Stimulated activated memory B cell treated with anti-CD40 and anti-IgM and Interleukin-4, amounts not matched to agents 10 μg/mL and 1 μg/mL and 100 μg/mL, for 72 hours (primary cell): ENCODE measurements at places on chromosomes 1 and 21.
A peak's percentile ranks its signal among the peaks of the same experiment; 100 is the strongest.

DNA sequence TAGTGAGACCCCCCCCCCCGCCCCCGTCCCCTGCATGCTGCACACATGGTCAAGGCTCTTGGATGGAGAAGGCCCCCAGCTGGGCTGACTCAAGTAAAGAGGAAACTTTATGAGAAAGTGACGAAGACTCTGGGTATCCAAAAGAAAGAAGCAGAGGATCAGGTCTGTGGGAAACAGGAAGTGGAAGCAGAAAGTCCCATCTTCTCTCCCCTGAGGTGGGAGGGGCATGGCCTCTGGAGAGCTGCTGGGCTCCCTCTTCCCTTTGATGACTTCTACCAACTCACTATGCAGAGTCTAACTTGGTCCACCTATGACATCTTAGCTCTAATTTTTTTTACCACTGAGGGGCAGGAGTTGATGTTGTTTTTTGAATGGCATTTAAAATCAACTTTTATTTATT is 42.7 kb upstream of the LIN9 start:
- no peaks in the 10 kb centered on the region for H3K27me3 ChIP-seq
- no peak overlapping the region for H3K4me3 ChIP-seq
- no peak overlapping the region for H3K27ac ChIP-seq
- peaks cover 16% of the 10 kb centered on the region for H3K36me3 ChIP-seq

GRCh38 chr1:193850745-193851144 is 664.3 kb upstream of the B3GALT2 start:
- no peaks in the 10 kb centered on the region for H3K4me1 ChIP-seq
- no peaks in the 10 kb centered on the region for H3K27me3 ChIP-seq
- no peak overlapping the region for H3K27ac ChIP-seq
- no peak overlapping the region for H3K4me3 ChIP-seq
- no peak for ATAC-seq

GRCh38 chr1:68141071-68142021 is 90.9 kb upstream of the DIRAS3 start:
- no peak for ATAC-seq
- H3K4me3 ChIP-seq: no peak overlapping the region
- H3K27ac ChIP-seq: no peak overlapping the region
- no peaks in the 10 kb centered on the region for H3K27me3 ChIP-seq

GRCh38 chr1:184695023-184695422 is 59.6 kb downstream of the EDEM3 start:
- H3K27me3 ChIP-seq: no peaks in the 10 kb centered on the region
- no peak for ATAC-seq
- peaks cover 7% of the 10 kb centered on the region for H3K4me1 ChIP-seq
- H3K36me3 ChIP-seq: peaks cover 57% of the 10 kb centered on the region
- H3K27ac ChIP-seq: no peak overlapping the region
- no peak overlapping the region for H3K4me3 ChIP-seq

DNA sequence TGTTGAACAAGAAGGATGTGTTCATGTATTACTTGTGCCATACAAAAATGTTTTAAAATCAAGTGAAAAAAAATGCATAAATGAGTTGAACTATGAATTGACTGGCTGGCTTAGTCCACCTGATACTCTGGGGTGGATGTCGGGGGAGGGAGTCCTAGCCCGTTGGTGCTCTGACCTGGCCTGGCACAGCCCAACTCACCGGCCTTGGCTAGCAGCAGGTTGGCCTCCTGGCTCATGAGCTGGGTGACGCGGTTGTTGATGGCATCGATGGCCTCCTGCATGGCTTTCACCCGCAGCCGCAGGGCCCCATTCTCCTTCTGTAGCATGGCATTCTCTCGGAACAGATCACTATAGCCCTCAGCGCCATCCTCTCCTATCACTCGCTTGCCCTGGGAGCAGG is 21.6 kb downstream of the KIF21B start:
- no peaks in the 10 kb centered on the region for H3K4me1 ChIP-seq
- H3K27ac ChIP-seq: no peak overlapping the region
- no peak for ATAC-seq
- peaks cover 51% of the 10 kb centered on the region for H3K36me3 ChIP-seq
- H3K4me3 ChIP-seq: no peak overlapping the region

DNA sequence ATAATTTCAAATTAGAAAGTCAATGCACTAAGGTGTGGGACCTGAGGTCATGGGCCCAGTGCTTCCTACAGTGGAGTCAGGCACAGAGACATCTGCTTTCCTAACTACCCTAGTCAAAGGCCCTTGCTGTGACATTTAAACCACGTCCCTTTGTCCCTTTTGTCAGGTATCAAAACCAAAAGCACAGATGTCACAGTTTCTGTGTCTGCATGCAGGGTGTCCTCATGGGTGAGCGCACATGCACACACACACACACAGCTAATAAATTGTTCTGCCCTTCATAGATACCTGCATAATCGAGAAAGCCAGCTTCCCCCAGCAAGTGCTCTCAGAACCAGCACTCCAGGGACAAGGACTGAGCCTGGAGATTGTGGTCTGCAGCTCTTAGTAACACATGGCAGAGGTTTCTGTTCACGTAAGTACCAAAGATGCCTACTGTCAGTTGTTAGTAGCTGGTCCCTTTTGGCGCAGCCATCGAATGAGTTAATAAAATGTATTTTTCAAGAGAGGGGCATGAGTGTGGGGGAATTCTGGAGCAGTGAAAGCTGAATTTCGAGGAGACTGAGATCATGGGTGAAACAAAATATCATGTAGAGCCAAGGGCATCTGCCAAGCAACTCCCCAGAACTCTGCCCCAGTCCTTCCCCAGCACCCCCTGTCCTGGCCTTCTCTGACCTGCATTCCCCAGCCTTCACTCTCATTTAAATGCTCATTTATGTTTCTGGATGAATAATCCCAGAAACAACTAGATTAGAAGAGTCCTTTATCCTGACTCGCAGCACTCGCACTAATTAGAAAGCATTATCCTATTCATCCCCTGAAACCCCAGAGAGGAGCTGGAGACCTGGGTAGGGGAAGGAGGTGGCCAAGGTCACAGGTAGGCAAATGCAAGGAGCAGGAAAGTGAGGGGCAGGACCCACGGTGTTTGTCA is 25.5 kb downstream of the TNR start:
- peaks cover 19% of the 10 kb centered on the region for H3K27me3 ChIP-seq
- H3K27ac ChIP-seq: no peak overlapping the region
- ATAC-seq: peak; percentile 63
- H3K4me3 ChIP-seq: no peak overlapping the region
- peaks cover 9% of the 10 kb centered on the region for H3K4me1 ChIP-seq

DNA sequence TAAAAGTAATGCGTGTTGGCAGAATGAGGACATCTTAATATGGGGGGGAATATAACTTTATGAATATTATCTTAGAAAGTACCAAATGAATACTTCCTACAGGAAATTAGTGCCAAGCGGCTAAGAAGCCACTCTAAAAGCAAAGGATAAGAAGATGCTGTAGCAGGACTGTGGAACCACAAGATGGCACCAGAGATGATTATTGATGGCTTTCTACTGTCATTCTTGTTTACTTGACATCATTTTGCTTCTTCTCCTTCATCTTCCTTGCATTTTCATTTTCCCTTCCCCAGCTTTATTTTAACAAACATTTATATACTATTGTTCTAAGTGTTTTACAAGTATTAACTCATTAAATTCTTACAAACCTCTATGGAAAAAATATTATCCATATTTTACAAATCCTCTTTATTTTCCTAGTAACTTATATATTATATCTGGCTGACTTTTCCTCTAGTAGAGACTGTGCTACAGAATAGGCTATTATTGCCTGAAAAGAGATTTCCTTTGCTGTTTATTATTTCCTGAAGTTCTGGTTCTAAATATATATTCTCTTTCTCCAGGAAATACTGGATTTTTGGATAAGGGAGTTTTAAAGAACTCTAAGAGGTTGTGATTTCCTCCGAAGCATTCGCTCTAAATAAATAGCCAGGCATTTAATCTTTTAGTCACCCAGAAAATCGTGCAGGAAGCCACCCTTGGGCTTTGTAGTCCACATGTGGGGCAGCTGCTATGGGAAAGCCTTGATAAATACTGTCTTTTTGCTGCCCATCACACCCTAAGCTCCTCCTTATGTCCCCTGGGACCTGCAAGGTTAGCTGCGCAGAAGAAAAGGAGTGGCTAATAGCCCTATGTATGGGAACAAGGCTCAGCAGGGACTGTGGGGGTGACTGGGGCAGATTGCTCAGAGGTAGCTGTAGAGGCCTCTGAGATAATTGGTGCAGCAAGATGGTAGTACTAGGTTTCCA is 69.8 kb downstream of the TPR start:
- no peaks in the 10 kb centered on the region for H3K27me3 ChIP-seq
- H3K4me3 ChIP-seq: no peak overlapping the region
- no peaks in the 10 kb centered on the region for H3K36me3 ChIP-seq
- no peak for ATAC-seq
- H3K27ac ChIP-seq: no peak overlapping the region

GRCh38 chr21:32330784-32331311 is 32.2 kb downstream of the MRAP start:
- no peak overlapping the region for H3K27ac ChIP-seq
- no peak for ATAC-seq
- H3K4me1 ChIP-seq: peaks cover 9% of the 10 kb centered on the region

- ATAC-seq: no peak
- H3K4me1 ChIP-seq: peaks cover 15% of the 10 kb centered on the region
- H3K4me3 ChIP-seq: peak overlapping the region; percentile 51
- H3K36me3 ChIP-seq: no peaks in the 10 kb centered on the region
Measured at GRCh38 chr1:41380979-41381691, 19.9 kb downstream of the FOXO6 start.

- H3K36me3 ChIP-seq: no peaks in the 10 kb centered on the region
- H3K27ac ChIP-seq: no peak overlapping the region
- no peak overlapping the region for H3K4me3 ChIP-seq
- ATAC-seq: peak; percentile 29
- peaks cover 12% of the 10 kb centered on the region for H3K27me3 ChIP-seq
Measured at GRCh38 chr1:228818296-228818695, 83.0 kb downstream of the RHOU start.

DNA sequence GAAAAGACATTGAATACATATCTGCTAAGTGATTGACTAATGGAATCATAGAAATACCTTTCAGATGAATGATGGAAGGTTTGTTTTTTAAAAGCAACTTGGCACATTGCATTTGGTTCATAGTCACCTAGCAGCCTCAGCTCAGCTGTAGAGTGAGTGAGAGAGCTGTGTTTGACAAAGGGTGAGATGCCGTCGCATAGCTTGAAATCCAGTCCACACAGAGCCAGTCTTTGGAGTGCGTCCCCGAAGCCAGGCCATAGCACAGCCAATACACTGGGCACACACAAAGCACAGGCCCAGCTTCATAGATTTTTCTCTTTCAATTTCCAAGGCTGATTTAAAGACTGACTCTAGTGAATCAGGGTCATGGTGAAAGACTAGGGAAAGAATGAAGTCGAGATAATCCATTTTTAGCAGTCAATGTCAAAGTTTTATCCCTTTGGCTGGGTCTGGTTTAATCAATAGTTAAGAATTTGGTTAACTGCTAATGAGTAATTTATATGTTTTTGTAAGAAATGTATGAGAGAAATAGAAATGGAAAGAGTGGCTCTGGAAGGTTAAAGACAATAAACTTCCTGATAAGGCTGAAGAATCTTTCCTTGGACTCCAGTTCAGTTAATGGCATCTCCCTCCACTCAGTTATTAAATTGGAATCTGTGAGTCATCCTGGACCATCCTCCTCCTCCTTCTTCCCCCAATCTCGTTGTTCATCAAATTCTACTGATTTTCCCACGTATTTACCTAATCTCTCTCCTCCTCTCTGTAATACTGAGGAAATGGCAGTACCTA is 101.2 kb upstream of the IRF2BP2 start:
- no peak for ATAC-seq
- H3K4me3 ChIP-seq: no peak overlapping the region
- H3K27ac ChIP-seq: no peak overlapping the region

GRCh38 chr1:20405893-20406604 is 80.0 kb downstream of the CAMK2N1 start:
- H3K27ac ChIP-seq: peak overlapping the region; percentile 46
- H3K4me1 ChIP-seq: peaks cover 50% of the 10 kb centered on the region
- ATAC-seq: peak; percentile 90
- H3K36me3 ChIP-seq: no peaks in the 10 kb centered on the region
- no peaks in the 10 kb centered on the region for H3K27me3 ChIP-seq
- H3K4me3 ChIP-seq: peak overlapping the region; percentile 18

- ATAC-seq: no peak
- H3K27ac ChIP-seq: no peak overlapping the region
- H3K27me3 ChIP-seq: peaks cover 12% of the 10 kb centered on the region
Measured at GRCh38 chr1:159753386-159753785, 27.4 kb upstream of the DUSP23 start.

GRCh38 chr1:198711837-198712236 is 73.0 kb downstream of the PTPRC start:
- ATAC-seq: no peak
- H3K4me3 ChIP-seq: no peak overlapping the region
- H3K27me3 ChIP-seq: no peaks in the 10 kb centered on the region
- peaks cover 12% of the 10 kb centered on the region for H3K4me1 ChIP-seq
- no peak overlapping the region for H3K27ac ChIP-seq
- peaks cover 67% of the 10 kb centered on the region for H3K36me3 ChIP-seq

DNA sequence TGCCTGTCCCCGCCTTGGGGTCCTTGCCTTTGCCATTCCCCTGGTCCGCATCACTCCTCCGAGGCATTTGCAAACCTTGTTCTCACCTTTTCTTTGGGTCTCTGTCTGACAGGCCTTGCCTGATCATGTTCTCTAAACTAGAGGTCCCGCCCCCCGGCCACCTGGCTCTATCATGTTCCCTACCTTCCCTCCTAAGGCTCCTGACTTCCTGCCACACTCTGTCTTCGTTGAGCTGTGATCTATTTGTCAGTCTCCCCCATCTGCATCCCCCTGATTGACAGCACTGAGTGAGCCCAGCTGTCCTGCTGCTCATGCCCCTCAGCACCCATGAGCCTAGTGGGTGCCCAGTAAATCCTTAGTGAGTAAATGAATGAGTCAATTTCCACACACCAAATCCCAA is 22.8 kb downstream of the ERG start:
- no peak overlapping the region for H3K27ac ChIP-seq
- no peak overlapping the region for H3K4me3 ChIP-seq
- no peaks in the 10 kb centered on the region for H3K36me3 ChIP-seq
- H3K27me3 ChIP-seq: peaks cover 54% of the 10 kb centered on the region

DNA sequence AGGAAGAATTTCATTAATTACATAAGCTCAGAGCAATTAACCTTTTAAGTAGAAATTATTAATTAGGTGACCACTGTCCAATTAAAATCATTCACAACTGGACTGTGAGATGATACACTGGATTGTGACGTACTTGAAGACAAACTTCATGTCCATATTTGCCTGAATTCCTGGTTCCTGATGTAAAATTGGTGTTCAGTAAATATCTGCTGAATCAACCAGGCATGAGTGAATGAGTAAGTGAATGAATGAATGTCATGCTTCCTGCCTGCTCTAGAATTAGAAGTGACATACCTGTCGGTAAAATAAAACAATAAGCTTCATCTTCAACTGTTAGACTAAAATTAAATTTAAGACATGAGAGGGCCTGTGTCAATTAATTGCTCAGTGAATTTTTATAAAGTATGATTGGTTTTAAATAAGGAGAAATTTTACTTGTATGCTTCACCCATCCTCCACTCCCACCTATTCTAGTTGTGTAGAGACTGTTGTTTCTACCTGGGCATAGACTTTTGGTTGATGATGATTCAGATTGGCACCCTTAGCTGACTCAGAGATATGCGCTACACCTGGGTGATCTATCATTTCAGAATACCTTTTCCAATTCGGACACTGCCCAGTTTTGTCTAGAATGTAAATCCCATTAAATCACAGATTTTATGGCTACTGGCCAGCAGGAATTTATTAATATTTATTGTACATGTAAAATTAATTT is 56.9 kb upstream of the PTGS2 start:
- no peak overlapping the region for H3K4me3 ChIP-seq
- ATAC-seq: no peak
- peaks cover 6% of the 10 kb centered on the region for H3K4me1 ChIP-seq
- H3K36me3 ChIP-seq: no peaks in the 10 kb centered on the region

GRCh38 chr1:26701995-26702679 is 6.3 kb downstream of the ARID1A start:
- H3K4me3 ChIP-seq: no peak overlapping the region
- no peaks in the 10 kb centered on the region for H3K4me1 ChIP-seq
- H3K27ac ChIP-seq: no peak overlapping the region
- ATAC-seq: no peak
- H3K27me3 ChIP-seq: no peaks in the 10 kb centered on the region
- H3K36me3 ChIP-seq: peaks cover 27% of the 10 kb centered on the region
